Activated CD4-positive, CD25-positive, alpha-beta regulatory T cell treated with anti-CD3 and anti-CD28 coated beads, Interleukin-2, amount 50 U/mL, for 16 hours (primary cell): ENCODE measurements at places on chromosomes 13 and 19.

- no peak for DNase-seq
Measured at GRCh38 chr13:34637138-34637537, 304.9 kb upstream of the NBEA start.

DNA sequence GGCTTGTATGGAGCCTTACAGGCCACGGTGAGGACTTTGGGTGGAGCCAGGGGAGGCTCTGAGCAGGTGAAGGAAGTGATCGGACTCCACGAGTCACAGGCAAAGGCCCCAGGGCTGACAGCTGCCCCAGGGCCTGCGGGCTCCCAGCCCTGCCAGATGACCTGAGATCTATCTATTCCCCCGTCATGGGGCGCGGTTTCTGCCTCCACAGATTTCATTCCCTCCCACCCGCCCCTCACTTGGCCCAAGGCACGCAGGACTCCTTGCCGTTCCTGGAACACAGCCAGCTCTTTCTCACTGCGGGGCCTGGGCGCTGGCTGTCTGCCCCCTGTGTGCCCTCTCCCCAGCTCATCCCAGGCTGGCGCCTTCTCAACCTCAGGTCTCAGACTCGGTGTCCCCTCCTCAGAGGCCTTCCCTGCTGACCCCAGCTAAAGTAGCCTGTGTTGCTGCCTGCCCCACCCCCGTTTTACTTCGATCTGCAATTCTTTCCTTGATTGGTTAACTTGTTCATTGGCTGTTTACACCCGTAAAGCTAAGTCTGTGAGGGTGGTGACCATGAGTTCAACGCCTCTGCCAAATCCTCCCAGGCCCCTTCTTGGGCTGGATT lies 13.9 kb upstream of the PAK4 start:
- no peak for DNase-seq

GRCh38 chr19:48382286-48382685 lies 9.1 kb downstream of the KDELR1 start:
- DNase-seq: no peak

DNA sequence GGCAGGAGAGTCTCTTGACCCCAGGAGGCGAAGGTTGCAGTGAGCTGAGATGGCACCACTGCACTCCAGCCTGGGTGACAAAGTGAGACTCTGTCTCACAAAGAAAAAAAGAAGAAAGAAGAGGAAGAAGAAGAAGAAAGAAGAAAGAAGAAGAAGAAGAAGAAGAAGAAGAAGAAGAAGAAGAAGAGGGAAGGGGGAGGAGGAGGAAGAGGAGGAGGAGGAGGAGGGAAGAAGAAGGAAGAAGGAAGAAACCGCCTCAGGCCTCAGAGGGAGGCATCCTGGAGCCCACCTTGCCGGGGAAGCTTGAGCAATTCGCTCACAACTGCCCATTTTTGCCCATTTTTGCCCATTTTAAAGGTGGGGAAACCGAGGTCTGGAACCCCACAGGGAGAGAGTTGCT lies 9.5 kb downstream of the FCGBP start:
- DNase-seq: no peak

GRCh38 chr19:34193876-34194275 lies 21.6 kb downstream of the LSM14A start:
- no peak for DNase-seq

DNA sequence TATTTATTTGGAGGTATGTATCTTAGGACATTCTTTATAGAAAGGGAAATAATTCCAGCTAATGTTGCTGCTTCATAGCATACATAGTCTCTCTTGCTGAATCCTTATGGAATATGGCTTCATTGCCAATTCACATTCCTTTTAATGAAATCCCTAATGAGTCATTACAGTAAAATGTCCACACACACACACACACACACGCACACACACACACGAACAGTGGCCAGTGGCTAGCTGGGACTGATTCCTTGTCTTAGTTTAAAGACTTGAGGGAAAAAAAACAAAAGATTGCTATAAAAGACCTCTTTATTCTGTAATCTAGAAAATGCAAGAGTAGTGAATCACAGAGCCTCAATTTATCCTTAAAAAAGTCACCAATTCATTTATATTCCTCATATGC lies 301.6 kb downstream of the SLITRK6 start:
- DNase-seq: no peak
